H7 (cell line): ENCODE measurements at places on chromosomes 6 and 20. TPM values are rescaled to one million over a fixed set of nuclear protein-coding genes. Genes with fewer than 3 reads are reported as not detected.

DNA sequence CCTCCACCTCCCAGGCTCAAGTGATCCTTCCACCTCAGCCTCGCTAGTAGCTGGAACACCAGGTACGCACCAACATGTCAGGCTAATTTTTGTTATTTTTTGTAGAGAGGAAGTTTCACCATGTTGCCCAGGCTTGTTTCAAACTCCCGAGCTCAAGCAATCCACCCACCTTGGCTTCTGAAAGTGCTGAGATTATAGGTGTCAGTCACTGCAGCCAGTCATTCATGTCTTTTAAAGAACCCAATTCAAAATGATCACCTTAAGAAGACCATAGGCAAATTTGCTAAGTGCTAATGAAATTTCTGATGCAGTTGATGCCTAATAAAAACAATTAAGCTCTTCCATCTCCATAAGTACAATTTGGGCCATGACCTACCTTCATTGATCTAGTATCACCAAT, 2.6 kb upstream of the VNN2 start:
- no peak for DNase-seq

Gene BACH2
- total RNA-seq = 2.3 and 2.5 TPM in 2 replicates

Gene ATF6B
- total RNA-seq = 25.1 and 26.2 TPM in 2 replicates

Gene SAMD3
- 2.8 and 11.5 TPM in 2 replicates for total RNA-seq
